Naive thymus-derived CD8-positive, alpha-beta T cell (primary cell): ENCODE measurements at places on chromosomes 12 and 14. TPM values are rescaled to one million over a fixed set of nuclear protein-coding genes. Genes with fewer than 3 reads are reported as not detected.

- DNase-seq = no peak
- H3K36me3 ChIP-seq = no peaks in the 10 kb centered on the region
- no peaks in the 10 kb centered on the region for H3K4me1 ChIP-seq
- no peak overlapping the region for H3K4me3 ChIP-seq
These were observed 259.0 kb upstream of the G2E3 start for GRCh38 chr14:30299915-30300314.

- no peaks in the 10 kb centered on the region for H3K36me3 ChIP-seq
- DNase-seq = no peak
- no peak overlapping the region for H3K4me3 ChIP-seq
- no peak overlapping the region for H3K27ac ChIP-seq
- H3K4me1 ChIP-seq = no peaks in the 10 kb centered on the region
These were observed 263.9 kb downstream of the LRIG3 start for GRCh38 chr12:58656254-58657009.

DNA sequence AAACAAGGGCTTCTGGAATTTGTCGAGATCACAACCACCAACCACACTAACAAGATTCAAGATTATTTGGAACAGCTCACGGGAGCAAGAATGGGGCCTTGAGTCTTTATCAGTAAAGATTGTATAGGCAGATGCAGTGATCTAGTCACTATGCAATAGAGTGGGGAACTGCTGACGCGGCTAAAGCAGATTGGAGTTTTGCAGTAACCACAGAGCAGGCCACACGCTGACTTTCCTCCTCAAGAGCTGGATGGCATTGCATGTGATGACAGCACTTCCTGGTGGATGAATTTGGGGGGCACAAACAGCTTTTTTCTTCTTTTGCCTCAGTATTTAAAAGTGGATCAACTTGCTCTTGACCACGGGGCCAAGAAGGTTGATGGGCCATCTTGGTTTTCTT lies 46.0 kb downstream of the KCNK13 start:
- no peaks in the 10 kb centered on the region for H3K4me1 ChIP-seq
- peaks cover 11% of the 10 kb centered on the region for H3K27me3 ChIP-seq
- DNase-seq = no peak

GRCh38 chr12:91636721-91637120 lies 454.1 kb upstream of the DCN start:
- no peaks in the 10 kb centered on the region for H3K36me3 ChIP-seq
- no peaks in the 10 kb centered on the region for H3K4me1 ChIP-seq
- no peak overlapping the region for H3K4me3 ChIP-seq
- no peak for DNase-seq
- H3K27me3 ChIP-seq = no peaks in the 10 kb centered on the region
- no peak overlapping the region for H3K27ac ChIP-seq

GRCh38 chr12:72612171-72612570 lies 340.0 kb downstream of the TRHDE start:
- no peaks in the 10 kb centered on the region for H3K4me1 ChIP-seq
- H3K4me3 ChIP-seq = no peak overlapping the region
- H3K27me3 ChIP-seq = no peaks in the 10 kb centered on the region
- DNase-seq = no peak
- H3K27ac ChIP-seq = no peak overlapping the region

Gene CATSPERB
- total RNA-seq = 4.6 TPM
